Activated naive CD4-positive, alpha-beta T cell (primary cell): ENCODE measurements at places on chromosomes 3 and 15.

- no peak for DNase-seq
Observed at GRCh38 chr3:40190056-40190455, 119.5 kb upstream of the EIF1B start.

GRCh38 chr3:134929976-134930375, 134.9 kb downstream of the EPHB1 start:
- DNase-seq, result no peak

DNA sequence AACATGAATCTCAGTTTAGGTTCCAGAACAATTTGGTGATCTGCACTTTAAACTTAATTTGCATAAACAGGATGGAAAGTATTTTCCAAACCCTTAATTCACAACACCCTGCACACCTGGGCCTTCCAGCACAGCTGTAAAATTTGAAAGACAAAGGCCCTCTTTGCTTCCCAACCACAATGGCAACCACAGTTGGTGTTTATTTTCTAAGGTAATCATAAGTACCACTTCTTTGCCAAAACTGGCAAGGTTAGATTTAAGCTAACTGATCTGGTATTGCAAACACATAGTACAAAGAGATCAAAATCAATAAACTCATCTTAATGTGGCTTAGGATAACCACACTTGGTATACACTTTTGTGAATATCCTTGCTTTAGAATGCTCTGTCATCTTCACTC, 4.1 kb downstream of the LRIG1 start:
- DNase-seq, result no peak

- DNase-seq, result no peak
Observed at GRCh38 chr15:75620841-75621391, 4.6 kb downstream of the SNUPN start.

DNA sequence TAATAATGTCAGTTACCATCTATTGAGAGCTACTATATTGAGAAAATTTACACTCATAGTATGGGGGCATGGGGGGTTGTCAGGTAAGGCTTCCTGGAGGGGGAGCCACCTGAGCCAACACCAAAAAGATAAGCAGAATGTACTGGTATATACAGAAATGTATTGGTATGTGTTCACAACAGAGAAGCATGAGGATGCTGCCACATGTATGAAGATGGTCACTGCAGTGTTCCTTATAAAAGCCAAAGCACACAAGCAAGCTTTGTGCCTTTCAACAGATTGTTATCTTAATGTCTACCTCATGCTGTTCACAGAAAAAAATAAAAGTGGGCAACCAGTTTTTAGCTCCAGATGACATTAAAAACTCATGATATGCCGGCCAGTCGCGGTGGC, 149.0 kb downstream of the MAGI1 start:
- no peak for DNase-seq

- DNase-seq, result no peak
Observed at GRCh38 chr15:62740141-62741004, 302.2 kb upstream of the TPM1 start.
